ENCODE measurements at places on chromosomes 2 and 18. TPM values are rescaled to one million over a fixed set of nuclear protein-coding genes. Genes with fewer than 3 reads are reported as not detected.

Gene SPEG
- 136 TPM for total RNA-seq

Gene TRAPPC12
- total RNA-seq: 75.5 TPM

Gene NOSTRIN
- total RNA-seq: 6.9 TPM

Gene CD8B
- 1.0 TPM for total RNA-seq

Gene SLC30A3
- total RNA-seq: not detected

Gene CYP27A1
- total RNA-seq: 19.8 TPM

Gene SCYGR4
- not detected for total RNA-seq

Gene BOLL
- 2.8 TPM for total RNA-seq

Gene TMEM198
- total RNA-seq: 2.9 TPM

Gene SLC4A5
- total RNA-seq: 2.6 TPM

Gene RAB10
- 96.6 TPM for total RNA-seq

Gene PDIA6
- 162 TPM for total RNA-seq

GRCh38 chr2:241890524-241891235 is 21.2 kb downstream of the RTP5 start:
- DNase-seq: no peak

GRCh38 chr2:104528101-104528500 is 325.8 kb upstream of the POU3F3 start:
- no peak for DNase-seq

DNA sequence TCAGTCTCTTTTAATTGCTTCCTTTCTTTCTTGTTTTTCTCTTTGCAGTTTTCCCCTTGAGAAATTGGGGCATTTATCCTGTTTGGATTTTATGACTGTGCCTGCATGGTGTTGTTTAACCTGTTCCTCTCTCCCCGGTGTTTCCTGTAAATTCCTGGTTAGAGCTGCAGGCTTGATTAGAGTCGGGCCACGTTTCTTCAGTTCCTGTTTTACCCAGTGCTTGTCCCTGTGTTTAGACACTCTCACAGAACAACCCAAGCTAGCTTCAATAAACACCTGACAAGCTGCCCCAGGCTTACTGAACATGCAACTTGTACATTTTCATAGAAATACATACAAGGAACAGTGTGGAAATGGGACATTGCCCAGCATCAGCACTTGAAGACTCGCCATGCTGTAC is 53.9 kb downstream of the NGEF start:
- DNase-seq: no peak

GRCh38 chr2:226673314-226673723 is 126.3 kb downstream of the IRS1 start:
- DNase-seq: no peak

DNA sequence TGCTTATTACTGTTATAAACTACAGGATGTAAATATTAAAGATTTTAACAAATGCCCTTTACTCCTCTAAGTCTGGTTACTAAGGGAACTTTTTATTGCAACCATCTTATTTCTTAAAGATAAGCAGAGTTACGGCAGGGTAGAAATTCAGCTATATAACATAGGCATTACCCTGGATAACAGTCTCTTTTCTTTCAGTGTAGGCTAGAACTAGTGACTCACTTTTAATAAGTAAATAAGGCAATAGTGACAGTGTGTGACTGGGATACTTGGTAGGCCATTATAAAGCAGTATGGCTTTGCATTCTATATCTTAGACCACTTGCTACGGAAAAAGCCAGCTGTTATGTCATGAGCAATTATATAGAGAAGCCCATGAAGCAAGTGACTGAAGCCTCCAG is 1041.0 kb upstream of the NRXN1 start:
- no peak for DNase-seq

DNA sequence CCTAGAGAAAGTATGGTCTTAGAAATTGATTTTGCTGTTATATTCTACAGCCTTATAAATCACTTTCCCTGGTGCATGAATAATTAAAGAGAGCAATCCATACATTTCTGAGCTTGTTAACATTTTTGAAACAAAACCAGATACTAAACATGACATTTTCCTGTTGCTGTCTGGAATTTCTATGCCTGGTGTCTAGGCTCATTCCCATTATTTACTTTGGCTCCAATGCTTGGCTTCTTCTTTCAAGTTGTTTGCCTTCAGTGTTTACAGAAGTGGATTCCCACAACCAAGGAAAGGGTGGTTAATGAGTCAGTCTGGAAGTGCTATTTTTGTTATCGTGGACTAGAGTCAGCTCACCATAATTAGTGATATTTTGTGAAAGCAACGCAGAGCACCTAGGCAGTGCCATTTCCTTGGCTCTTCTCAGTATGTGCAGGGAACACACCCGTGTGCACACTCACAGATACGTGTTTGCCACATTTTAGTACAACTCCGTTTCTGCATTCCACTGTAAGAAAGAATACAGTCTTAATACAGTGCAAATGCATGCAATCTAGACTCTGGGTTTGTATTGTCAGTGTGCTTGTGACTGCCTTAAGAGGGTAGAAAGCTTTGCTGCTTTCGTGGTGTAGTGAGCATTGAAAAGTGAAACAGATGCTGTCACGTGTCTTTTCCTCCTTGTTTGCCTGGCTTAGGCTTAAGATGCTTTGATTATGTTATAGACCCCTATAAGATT is 185.0 kb upstream of the RASGRP3 start:
- DNase-seq: peak; percentile 60

GRCh38 chr2:80454628-80455027 is 150.1 kb upstream of the LRRTM1 start:
- peak; percentile 43 for DNase-seq

DNA sequence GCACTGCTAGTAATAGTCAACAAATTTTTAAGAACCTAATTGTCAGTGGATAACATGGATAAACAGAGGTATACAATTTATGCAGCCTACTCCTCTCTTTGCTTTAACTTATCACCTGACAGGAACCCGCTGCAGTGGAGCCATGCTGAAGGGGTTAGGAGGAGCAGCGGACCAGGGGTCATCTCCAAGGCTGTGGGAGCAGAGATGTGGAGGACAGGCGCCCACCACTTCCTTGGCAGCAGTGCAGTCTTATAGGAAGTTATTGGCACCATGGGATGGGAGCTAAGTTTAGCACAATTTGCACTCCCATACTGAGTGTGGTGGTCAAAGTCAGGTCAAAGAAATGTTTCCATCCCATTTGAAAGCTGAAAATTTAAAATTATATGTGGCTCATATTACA is 35.6 kb downstream of the HDLBP start:
- no peak for DNase-seq

DNA sequence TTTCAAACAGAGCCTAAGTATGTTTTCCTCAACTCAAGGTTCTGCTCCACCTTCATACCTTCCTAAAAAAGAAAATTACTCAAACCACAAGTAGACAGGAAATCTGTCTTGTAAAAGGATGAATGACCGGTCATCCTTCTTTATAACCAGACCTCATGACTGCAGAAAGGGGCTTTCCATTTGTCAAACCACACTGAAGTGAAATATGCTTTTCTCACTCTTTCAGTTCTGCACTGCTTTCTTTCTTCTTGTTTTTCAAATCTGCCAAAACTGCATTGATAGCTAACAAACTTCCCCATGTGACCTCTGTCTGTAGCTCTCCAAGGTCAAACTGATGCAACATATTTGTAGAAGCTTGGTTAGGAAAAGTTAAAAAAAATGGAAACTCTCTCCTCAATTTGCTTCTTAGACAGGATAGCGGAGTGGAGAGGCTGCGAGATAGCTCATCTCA is 308.9 kb upstream of the CCDC68 start:
- no peak for DNase-seq

- no peak for DNase-seq
Observed at GRCh38 chr2:212364112-212364985, 174.3 kb downstream of the ERBB4 start.

DNA sequence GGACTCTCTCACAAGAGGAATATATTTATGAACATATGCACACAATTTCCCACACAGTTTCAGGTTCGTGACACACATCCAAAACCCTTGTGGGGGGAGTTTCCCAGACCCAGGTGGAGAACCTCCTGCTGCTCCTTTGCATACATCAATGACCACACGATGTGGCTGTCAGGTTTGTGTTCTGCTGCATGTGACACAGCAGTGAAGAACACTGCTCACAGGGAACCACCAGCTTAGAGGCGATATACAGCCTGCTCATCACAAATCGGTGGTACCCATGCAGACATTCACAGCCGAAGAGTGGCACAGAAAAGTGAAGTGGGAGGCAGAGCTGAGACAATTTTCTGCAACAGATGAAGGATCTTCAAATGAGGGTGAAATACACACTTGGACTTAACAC is 175.6 kb upstream of the ZFP36L2 start:
- no peak for DNase-seq

GRCh38 chr2:236796236-236796635 is 226.6 kb downstream of the ACKR3 start:
- no peak for DNase-seq

DNA sequence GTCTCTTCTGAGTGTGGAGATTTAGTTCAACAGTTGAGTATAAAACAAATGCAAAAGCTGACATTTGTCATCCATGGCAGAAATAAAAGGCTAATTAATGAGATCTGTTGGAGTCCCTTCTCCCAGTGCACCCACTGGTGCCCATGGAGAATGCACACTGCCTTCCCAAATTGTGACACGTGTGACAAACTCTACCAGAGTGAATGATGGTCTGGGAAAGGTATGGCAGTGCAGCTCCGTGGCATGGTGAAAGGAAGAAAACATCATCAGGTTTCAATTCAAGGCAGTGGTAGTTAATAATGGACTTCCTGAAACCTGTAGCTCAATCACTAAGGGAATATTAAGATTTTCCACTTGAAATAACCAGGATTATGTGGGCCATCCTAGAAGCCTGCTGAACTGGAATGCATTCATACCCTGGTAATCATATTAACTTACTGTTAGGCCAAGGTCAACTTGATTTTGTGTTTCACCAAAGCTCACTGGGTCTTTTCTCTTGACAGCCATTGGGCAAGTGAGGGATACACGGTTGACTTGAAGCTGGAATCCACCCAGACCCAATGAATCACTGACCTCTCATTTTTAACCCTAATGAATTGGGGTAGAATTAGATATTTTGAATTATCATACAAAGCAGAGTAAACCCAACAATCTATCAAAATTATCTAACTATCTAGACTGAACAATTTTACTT is 167.6 kb downstream of the AFF3 start:
- DNase-seq: no peak

- DNase-seq: peak; percentile 32
Observed at GRCh38 chr2:33681364-33681757, 82.3 kb upstream of the FAM98A start.

- peak; percentile 35 for DNase-seq
Observed at GRCh38 chr2:58131191-58132011, 84.8 kb downstream of the VRK2 start.

DNA sequence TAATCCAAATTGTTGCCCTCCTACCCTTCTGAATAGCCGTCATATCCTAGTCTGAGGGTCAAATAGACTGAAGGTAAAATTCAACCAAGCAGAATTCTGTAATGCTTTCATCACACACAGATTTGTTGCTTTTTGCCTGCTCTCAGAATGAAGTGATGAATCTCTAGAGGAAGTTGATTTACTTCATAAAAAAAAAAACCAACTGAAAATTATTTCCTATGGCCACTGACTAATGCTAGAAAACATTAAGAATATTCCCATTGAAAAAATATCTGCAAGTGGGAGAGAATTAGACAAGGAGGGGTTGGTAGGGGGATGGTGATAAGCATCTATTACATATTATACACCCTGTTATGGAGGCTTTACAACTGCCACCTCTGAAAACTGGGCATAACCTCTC is 2.3 kb upstream of the IL1RL2 start:
- DNase-seq: no peak

DNA sequence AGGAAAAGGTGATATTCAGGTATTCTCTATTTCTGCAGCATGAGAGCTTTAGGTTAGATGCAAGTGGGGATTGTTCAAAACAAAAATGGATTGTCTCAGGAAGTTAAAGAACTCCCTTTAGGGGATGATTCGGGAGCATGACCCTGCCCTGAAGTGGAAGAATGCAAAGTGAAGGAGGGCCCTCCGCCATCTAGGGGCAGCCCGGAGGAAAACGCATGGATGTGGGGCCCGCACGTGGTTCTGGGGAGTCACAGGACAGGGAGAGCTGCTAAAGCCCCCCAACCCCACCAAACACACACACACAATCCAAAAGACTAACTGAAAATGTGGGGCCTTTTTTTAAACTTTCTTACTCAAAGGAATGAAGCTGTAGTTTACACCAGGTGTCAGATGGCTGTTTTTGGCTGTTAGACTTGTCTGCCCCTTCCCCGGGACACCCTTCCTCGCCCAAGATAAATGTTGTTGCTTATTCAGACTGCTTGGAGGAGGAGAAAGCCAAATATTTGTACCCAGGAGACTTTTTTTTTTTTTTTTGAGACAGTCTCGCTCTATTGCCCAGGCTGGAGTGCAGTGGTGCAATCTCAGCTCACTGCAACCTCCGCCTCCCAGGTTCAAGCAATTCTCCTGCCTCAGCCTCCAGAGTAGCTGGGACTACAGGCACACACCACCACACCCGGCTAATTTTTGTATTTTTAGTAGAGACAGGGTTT is 78.8 kb downstream of the HNRNPLL start:
- DNase-seq: no peak

- DNase-seq: peak; percentile 32
Observed at GRCh38 chr2:39435234-39435633, 1.9 kb downstream of the MAP4K3 start.

GRCh38 chr2:222982010-222982908 is 69.7 kb upstream of the KCNE4 start:
- DNase-seq: peak; percentile 51

DNA sequence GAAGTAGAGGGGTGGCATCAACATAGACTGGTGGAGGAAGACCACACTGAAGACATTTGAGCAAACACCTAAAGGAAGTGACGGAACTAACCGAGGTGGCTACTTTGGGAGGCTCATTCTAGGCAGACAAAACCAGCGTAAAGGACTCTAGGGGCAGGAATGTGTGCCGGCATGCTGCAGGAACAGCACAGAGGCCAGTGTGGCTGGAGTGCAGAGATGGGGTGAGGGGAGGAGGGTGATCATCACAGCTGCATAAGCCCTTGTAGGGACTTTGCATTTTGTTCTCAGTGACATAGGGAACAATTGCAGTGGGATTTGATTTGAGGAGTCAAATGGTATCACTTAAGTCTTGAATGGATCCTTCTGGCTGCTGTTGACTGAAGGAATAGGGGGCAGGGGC is 253.5 kb downstream of the NCKAP5 start:
- no peak for DNase-seq

GRCh38 chr2:98134172-98135005 is 47.4 kb downstream of the VWA3B start:
- DNase-seq: peak; percentile 70

- no peak for DNase-seq
Observed at GRCh38 chr2:227654426-227654825, 12.2 kb upstream of the SCYGR5 start.

DNA sequence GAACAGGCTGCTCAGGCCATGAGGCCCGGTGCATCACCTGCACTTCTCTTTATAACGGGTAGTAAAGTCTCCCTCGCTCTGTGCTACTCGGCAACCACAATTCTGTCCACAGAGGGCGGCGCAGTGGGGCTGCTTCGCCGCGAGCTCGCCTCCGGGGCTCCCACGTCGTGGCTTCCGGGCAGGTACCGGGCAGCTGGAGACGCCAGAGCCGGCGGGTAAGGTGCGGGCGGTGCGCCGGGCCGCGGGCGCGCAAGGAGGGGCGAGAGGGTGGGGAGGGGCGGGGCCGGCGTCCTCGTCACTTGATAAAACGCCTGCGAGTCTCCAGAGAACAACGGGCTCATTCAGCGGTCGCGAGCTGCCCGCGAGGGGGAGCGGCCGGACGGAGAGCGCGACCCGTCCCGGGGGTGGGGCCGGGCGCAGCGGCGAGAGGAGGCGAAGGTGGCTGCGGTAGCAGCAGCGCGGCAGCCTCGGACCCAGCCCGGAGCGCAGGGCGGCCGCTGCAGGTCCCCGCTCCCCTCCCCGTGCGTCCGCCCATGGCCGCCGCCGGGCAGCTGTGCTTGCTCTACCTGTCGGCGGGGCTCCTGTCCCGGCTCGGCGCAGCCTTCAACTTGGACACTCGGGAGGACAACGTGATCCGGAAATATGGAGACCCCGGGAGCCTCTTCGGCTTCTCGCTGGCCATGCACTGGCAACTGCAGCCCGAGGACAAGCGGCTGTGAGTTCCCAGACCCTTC is at the start of gene ITGA6:
Gene ITGA6, plus strand, starts transcription at position 331 of the 734 bp plus-strand sequence.
- DNase-seq: peak; percentile 74
